ENCODE measurements at places on chromosomes 6 and 20.

- DNase-seq = no peak
Observed at GRCh38 chr6:31734821-31735406, 1.4 kb downstream of the CLIC1 start.

GRCh38 chr6:18389479-18389878 is 2.3 kb downstream of the RNF144B start:
- no peak for DNase-seq

- DNase-seq = no peak
Observed at GRCh38 chr20:34578521-34578920, 20.0 kb downstream of the MAP1LC3A start.

- no peak for DNase-seq
Observed at GRCh38 chr6:76593668-76594067, 521.2 kb upstream of the IMPG1 start.

GRCh38 chr20:40262219-40262618 is 426.8 kb downstream of the MAFB start:
- DNase-seq = no peak

DNA sequence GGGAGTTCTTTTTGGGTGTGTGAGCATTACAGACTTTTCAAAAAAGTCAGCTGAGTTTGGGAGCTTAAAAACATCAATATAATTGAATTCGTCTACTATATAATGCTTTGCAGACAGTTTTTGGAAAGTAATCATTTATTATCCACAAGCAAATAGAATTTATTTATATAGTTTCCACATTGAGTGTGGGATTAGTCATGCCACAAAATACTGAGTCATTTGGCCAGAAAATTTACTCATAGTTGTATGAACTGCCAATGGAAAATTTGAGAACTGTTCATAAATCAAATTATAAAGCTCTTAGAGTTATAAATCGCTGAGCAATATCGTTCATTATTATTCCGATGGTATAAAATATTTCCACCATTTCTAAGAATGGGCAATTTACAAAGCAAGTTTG is 5.0 kb downstream of the BEND6 start:
- no peak for DNase-seq

DNA sequence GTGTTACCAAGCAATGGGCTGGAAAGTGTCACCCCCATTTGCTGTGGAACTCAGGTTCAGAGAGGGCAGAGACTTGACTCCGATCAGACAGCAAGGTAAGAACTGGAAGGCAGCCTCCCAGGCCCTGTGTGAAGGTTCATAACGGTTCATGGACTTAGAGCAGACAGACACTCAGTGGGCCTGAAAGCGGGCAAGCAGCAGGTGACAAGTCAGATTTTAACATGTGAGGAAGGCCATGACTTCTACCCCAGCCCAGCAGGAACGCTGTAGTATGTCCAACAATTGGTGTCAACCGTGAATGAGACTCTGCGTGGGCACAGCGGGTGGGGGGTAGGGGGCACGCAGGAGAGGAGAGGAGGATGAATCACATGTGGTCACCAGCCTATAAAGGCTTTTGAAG is 217.6 kb upstream of the SNX9 start:
- DNase-seq = no peak

DNA sequence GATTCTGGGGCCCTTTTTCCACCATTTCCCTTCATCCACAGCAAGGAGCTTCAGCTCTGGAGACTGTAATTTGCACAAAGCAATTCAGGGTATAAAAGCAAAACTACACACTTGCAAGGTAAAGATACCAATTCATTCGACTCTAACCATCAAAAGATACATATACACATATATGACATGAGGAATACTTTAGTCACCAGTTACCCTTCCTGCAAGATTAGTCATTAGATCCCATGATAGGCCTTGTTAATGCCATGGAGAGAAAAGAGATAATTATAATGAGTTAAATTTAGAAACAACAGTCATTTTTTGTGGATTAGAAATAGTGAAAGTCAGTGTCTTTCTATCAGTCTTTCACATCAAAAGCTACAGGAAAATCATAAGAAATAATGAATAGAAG is 204.2 kb downstream of the KCNQ5 start:
- no peak for DNase-seq

- DNase-seq = no peak
Observed at GRCh38 chr6:70967049-70967448, 10.2 kb upstream of the B3GAT2 start.

DNA sequence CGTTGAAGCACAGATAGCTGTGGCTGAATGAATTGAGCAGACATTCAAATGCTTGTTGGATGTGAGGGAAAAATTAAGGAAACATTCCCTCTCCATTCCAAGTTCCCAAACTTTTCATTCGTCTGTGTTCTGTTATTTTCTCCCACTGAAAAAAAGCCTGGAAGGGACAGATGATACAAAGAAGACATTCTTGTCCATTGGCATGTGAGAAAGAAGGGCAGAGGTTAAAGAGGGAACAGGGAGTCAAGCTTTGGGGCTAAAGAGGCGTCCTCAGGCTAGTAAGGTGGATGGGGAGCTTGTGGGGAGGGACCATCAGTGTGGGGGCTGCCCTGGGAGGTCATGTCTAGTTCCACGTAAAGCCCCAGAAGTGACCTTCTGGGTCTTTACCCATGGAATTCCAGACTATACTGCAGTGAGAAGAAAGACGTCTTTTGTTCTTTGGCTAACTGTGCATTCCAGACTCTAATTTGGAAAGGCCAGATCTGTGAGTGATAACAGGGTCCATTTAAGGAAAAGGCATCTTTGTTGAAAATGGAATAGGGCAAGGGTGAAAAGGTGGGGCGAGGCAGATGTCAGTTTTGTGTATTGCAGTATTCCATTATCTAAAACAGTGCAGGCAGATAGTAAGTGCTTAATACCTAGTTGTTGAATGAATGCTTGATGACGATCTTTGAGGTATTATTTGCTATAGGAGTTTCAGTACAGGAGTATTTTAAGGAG is 117.5 kb downstream of the SOX4 start:
- no peak for DNase-seq

DNA sequence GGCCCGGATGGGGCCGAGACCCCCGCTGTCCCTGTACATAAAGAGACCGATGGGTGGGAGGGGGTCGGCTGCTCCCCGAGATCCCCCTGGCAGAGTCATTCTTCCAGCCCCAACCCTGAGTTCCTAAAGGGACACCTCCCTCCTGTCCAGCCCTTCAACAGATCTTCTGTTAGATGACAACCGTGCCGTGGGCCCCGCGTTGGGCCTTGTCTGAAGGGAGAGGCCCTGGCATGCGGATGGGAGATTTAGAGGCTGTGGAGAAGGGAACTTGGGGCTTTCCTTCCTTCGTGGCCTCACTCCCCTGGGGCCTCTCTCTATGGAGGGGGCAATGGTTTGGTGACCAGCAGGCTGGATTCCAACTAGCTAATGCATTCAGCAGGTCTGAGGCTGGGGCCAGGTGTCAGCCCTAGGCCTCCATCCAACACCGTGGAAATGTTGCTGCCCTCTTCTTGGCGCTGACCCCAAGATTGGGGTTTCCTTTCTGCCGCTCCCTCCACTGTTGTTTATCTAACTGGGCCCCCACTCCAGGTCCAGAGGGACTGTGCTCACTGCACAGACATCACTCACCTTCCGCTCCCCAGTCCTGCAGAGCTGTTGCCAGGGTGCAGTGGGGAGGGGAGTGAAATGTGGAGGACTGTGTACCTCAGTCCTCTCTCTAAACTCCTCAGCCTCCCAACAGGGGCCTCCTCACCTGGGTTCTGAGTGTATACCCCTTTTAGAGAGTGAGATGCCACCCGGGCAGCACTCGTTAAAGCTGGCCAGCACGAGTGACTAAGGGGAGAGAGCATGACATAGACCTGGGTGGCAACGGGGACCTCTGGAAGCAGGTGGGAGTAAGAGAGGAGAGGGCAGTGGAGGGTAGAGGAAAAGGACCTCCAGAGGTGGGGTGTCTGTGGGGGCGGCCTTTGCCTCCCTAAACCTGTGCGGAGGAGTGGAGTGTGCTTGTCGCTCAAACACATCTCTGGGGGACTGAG is 6.7 kb downstream of the TMEM151B start:
- no peak for DNase-seq

GRCh38 chr6:101747716-101748115 is 354.2 kb downstream of the GRIK2 start:
- DNase-seq = no peak

- no peak for DNase-seq
Observed at GRCh38 chr20:14495066-14495465, 157.7 kb upstream of the FLRT3 start.

DNA sequence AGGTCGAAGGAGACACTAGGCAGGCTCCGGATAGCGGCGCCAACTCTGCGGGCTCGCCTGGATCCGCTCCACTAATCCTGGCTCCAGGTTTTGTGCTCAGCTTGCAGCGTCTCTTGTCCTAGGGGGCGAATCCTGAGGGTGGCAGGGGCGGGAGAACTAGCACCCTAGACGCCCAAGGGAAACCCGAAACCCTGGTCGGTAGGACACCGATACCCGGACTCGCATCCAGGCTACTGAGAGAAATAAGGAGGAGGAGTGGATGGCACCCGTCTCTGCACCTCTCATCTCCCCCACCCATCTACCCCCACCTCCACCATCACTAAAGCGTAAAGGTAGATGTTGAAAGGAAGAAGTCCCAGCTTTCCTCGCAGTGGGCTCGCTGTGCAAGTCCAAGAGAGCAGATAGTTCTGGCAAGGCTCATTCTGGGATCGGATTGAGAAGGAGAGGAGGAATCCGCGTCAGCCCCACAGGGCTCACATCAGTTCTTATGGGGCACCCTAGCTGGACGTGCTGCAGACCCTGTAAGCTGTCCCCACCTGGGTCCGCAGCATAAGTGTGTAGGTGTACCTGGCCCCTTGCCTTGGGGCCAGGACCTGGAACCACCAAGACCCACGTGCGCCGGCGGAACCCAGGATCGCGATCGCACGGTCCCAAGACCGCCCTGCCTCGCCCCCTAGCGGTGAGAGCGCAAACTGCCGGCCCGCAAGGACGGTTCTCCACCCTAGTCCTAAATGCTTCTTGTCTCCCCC is 6.9 kb downstream of the SLC32A1 start:
- peak; percentile 93 for DNase-seq

GRCh38 chr6:4941782-4942672 is 61.8 kb downstream of the RPP40 start:
- no peak for DNase-seq

DNA sequence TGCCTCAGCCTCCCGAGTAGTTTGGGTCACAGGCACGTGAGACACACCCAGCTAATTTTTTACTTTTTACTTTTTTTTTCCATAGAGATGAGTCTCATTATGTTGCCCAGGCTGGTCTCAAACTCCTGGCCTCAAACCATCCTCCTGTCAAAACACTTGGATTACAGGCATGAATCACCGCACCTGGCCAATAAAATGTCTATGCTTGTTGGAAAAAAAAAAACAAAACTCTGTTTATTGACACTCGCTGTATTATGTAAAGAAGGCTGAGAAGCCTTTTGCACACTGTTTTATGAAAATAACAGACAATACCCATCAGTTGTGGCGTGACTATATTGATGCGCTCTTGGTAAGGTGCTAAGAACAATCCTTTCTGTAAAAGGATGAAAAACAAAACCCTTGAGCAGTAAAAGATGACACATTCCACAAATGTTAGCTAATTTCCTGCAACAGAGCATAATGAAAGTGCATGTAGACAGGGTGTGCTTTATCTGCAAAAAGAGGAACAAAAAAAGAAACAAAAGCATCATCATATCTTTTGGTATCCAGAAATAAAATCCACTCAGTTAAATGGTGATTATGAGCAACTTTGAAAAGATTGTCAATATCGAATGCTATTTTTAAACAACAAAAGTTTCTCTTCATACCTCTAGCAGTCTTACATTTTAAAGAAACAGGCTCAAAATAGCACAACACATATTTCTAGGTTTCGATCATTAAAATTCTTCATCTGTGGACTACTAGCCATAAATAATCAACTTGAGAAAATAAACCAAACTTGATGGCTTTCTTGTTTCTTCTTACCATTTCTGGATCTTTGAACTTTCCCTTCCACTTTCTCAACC is 108.3 kb upstream of the PHACTR1 start:
- no peak for DNase-seq
